Activated CD4-positive, alpha-beta T cell treated with anti-CD3 and anti-CD28 coated beads for 1 hour (primary cell): ENCODE measurements at places on chromosomes 2 and 18.

- DNase-seq, result no peak
Measured at GRCh38 chr2:160719116-160719515, 225.5 kb upstream of the RBMS1 start.

GRCh38 chr18:55179425-55179824, 220.2 kb upstream of the CCDC68 start:
- DNase-seq, result no peak

- DNase-seq, result no peak
Measured at GRCh38 chr2:223886726-223887125, 49.3 kb upstream of the AP1S3 start.

GRCh38 chr2:11907190-11907589, 160.8 kb downstream of the LPIN1 start:
- DNase-seq, result no peak

GRCh38 chr18:5899835-5900234, 4.5 kb upstream of the TMEM200C start:
- DNase-seq, result no peak

DNA sequence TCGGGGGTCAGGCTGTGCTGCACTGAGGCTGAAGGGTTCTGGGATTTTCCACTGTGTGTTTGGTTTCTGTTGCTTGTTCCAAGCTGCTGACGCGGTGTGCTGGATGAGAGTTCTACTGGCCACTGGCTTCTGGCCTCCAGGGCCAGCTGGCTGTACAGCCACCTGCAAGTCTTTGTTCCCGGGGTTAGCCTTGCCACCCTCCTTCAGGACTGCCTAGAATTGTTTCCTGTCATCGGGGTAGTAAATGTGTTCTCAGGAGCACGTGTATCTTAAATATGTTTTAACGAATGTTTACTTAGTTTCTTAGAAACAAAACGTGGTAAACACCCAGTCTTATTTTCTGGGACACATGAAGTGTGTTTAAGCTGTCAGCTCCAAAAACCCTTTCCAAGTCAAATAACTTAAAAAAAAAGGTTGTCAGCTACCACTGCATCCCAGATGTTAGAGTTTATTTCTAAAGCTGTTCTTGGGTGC, 231.2 kb downstream of the AGAP1 start:
- DNase-seq, result no peak

DNA sequence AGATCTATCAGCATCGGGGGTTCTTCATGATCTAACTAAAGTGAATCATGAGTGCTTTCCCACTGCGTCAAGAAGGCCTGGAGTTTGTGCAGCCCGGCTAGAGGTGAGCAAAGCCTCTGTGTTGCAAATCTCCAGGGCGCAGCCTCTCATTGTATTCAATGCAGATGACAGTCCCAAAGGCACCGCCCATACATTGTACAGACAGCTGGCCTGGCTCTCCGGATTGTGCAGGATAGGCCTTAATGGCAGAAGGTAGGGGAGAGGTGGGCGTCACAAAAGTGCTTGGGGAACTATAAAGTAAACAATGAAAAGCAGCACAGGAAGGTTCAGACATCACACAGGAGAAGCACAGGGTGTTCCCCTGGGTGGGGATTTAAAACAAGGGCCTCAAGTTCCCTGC, 907 bp upstream of the GYPC start:
- DNase-seq, result no peak

DNA sequence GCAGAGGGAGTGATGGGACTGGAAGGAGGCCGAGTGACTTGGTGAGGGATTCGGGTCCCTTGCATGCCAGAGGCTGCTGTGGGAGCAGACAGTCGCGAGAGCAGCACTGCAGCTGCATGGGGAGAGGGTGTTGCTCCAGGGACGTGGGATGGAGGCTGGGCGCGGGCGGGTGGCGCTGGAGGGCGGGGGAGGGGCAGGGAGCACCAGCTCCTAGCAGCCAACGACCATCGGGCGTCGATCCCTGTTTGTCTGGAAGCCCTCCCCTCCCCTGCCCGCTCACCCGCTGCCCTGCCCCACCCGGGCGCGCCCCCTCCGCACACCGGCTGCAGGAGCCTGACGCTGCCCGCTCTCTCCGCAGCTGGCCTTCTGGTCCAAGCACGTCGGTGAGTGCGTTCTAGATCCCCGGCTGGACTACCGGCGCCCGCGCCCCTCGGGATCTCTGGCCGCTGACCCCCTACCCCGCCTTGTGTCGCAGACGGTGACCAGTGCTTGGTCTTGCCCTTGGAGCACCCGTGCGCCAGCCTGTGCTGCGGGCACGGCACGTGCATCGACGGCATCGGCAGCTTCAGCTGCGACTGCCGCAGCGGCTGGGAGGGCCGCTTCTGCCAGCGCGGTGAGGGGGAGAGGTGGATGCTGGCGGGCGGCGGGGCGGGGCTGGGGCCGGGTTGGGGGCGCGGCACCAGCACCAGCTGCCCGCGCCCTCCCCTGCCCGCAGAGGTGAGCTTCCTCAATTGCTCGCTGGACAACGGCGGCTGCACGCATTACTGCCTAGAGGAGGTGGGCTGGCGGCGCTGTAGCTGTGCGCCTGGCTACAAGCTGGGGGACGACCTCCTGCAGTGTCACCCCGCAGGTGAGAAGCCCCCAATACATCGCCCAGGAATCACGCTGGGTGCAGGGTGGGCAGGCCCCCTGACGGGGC, 4.6 kb downstream of the PROC start:
- DNase-seq, result no peak

GRCh38 chr2:169822036-169822435, 2.7 kb downstream of the METTL5 start:
- no peak for DNase-seq

DNA sequence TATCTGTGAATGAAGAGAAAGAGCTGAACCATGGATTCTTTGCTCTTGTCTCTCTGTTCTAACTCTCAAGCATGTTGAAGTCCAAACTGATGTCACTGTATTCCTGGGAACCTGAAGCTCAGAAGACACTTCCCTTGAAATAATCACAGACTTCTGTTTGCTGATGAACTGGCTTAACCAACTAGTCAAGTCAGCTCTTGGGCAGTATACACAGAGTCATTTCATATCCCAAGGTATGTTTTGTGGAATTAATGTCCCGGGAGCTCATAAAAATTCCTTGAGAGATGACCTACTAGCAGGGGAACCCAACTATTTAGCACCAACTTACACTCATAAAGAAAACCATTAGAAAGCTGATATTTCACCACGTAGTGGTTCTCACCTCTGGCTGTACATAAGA, 156.6 kb downstream of the NR4A2 start:
- no peak for DNase-seq

DNA sequence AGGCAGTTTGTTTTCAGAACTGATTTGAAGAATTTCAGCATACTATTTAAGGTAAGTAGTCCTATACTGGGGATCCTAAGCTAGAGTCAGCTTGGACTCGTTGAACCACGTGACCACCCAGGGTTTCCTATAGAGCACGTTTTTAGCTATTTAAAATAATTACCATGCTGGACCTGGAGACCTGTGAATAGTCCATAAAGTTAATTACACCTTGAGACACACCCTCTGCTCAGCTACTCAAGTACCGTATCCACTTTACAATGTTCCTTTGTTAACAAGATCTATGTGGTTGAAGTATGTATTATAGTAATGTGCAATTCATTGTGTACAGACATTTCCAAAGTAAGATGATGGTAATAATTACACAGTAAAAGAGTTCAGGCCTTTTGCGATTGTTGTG, 67.6 kb downstream of the CRIM1 start:
- DNase-seq, result no peak

GRCh38 chr2:218680061-218680460, 8.2 kb downstream of the STK36 start:
- DNase-seq, result no peak

DNA sequence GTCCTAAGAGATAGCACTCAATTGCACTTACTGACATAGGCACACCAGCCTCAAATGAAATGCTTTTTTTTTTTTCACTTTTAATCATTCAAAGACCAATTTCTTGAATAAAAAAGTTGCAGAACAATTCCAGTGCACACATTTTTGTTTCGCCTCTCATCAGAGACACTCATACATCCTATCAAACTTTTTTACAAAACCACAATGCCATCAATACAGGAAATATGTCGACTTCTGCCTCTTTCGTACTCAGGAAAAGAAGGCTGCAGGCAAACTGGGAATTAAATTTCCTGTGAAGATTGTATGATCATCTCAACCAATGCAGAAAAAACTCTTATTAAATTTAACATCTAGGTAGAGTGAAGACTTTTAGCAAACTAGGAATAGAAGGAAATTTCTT, 112.4 kb downstream of the DNER start:
- no peak for DNase-seq

DNA sequence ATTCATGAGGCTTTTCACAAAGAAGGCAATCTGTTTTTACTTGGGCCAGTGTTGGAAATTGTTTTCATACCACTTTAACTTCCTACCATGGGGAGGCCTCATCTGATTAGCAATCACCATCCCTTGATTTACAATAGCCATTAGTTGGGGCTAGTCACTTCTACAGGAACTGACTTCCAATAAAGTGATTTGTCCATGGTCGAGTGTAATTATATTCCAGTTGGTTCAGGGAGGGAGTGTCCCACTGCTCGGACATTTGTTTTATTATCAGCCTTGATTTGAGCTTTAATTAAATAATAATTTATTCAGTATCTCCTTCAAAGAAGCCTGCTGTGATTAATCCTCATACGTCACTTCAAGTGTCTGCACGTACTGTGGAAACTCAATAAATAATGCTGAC, 233.9 kb upstream of the CNTNAP5 start:
- no peak for DNase-seq

GRCh38 chr2:190782264-190782663, 98.4 kb upstream of the GLS start:
- no peak for DNase-seq

DNA sequence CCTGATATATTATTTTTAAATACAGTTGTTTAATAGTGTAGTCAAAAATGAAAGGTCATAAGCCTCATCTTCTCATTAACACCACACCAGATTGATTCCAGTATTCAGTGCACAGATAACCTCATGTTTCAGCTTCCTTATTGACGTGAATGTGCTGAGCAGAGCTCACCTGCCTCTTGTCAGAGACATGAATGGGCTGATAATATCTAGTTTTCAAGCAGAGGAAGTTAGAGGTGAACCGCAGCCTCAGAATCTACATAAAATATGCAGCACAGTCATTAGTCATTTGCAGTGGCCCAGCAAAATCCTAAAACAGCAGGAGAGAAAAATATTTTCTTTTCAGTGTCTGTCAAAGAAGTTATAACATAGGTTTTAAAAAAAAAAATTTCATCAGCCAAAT, 216.2 kb downstream of the GBX2 start:
- DNase-seq, result no peak

GRCh38 chr2:175887776-175888175, 114.3 kb downstream of the LNPK start:
- DNase-seq, result no peak

DNA sequence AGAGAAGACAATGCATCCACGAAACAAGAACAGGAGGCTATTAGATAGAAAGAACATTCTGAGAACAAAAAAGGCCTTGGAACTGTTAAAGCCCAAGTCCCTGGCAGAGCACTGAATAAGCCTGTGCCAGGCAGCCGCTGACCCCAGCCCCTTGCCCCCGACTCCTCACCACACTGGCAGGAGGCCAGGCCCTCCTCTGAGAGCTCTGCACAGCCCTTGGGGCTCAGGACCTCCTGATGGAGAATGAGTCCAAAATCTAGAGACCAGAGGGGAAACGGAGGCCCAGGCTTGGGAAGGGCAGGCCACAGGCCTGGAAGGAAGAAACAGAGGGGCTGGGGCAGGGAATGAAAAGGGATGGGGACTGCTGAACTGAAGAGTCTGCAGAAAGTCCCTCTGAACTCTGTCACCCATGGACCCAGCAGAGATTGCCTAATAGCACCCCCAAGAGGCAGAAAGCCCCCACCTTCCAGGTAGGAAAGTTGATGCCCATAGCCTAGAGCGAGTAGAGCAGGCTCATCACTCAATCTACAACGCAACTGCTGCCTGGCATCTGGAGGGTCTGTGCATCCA, 18.3 kb upstream of the TNS1 start:
- no peak for DNase-seq

GRCh38 chr2:221970389-221970788, 328.4 kb downstream of the PAX3 start:
- no peak for DNase-seq

- DNase-seq, result no peak
Measured at GRCh38 chr2:145601361-145601925, 1081.5 kb upstream of the ZEB2 start.

DNA sequence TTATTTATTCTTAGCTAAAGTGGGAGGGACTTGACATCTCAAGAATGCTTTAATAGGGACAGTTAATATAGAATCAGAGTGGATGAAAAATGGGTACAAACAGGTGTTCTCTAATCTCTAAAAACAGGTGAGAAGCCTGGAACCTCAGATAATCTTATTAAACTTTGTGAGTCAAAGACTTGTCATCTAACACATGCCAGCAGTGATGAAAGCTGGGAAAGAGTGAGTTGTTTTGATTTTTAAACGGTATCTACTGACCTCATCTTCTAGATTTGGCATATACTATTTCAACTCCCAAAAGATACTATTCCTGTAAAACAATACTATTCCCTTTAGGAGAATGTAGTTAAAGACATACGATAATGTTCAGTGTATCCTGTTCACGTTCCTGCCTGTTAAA, 103.4 kb downstream of the CCDC141 start:
- no peak for DNase-seq

DNA sequence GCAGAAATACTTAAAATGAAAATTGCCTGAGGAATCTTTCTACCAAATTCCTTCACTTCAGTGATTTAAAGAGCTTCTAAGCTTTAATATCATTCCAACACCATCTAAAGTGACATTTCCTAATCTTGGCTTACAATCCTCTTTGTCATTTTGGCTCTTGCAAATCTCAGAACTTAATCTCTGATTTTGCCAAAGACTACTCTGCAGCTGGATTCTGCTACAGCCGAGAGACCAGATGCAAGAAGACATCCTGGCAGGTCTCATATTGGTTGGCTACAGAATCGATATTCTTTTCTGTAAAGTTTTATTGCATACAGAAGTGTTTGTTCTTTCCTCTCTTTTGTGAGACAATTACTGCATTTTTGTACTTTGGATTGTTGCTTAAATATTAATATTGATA, 716.5 kb upstream of the LRATD1 start:
- DNase-seq, result no peak

DNA sequence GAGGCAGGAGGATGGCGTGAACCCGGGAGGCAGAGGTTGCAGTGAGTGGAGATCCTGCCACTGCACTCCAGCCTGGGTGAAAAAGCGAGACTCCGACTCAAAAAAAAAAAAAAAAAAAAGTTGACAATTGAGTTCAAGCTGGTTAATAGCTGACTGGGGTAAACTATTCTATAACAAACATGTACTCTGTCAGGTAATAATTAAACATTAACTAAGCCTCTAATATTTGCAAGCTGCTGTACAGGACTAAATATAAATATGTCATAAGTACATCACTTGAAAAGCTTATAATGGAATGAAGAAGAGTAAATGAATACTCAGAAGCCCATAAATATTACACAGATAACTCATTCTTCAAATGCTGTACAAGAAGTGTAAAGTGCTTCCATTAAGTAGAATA, 190.4 kb upstream of the CRIM1 start:
- no peak for DNase-seq

DNA sequence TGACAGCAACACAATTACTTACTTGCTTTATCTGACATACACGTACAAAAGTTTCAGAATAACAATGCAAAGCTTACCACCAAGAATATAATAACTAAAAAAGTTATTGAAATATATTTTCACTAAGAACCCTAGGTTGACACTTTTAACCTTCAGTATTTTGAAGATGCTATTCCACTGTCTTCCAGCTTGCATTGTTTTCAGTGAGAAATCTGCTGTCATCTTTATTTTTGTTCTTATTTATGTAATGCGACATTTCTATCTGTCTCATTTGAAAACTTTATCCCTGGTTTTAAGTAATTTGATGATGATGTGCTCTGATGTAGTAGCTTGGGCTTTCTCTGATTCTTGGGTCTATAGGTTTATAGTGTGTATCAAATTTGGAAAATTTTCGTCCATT, 165.0 kb upstream of the SMIM21 start:
- no peak for DNase-seq
